H1 (cell line): ENCODE measurements at places on chromosomes 1 and 21. TPM values are rescaled to one million over a fixed set of nuclear protein-coding genes. Genes with fewer than 3 reads are reported as not detected.

GRCh38 chr1:5444396-5444795, 547.8 kb downstream of the NPHP4 start:
- H3K4me1 ChIP-seq = no peaks in the 10 kb centered on the region
- no peak overlapping the region for H3K4me3 ChIP-seq
- no peaks in the 10 kb centered on the region for H3K27me3 ChIP-seq
- H3K36me3 ChIP-seq = no peaks in the 10 kb centered on the region
- no peak for DNase-seq

DNA sequence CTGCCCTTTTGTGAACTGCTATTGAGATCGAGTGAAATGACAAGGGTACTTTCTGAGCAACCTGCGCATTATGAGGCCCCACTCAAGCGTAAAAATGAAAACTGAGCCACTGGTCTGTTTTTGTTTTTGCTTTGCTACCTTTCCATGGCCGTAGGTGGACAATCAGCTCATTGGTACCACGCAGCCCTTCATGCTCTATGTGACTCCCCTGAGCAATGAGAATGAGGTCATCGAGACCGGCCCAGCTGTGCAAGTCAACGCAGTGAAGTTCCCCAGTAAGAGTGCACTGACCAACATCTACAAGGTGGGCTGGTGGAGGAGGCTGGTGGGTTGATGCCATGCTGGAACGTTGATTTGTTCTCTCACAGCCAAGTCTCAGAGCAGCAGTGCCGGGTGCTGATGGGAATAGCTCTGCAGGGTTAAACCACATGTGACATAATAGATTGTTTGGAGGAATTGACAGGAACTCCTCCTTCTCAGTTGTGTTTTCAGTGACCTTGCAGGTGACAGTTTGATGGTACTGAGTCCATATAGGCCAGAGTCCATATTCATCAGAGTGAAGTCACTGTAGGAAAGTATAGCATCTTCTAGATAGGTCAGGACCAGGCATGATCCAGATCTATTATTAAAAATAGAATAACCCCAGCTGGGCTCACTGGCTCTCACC, 170.3 kb downstream of the VPS13D start:
- H3K27ac ChIP-seq = no peak overlapping the region
- DNase-seq = no peak
- H3K27me3 ChIP-seq = no peaks in the 10 kb centered on the region

LGR6 gene
- total RNA-seq = 0.50 and 1.1 TPM in 2 replicates

TLCD4 gene
- 3.5 and 4.2 TPM in 2 replicates for total RNA-seq

DNA sequence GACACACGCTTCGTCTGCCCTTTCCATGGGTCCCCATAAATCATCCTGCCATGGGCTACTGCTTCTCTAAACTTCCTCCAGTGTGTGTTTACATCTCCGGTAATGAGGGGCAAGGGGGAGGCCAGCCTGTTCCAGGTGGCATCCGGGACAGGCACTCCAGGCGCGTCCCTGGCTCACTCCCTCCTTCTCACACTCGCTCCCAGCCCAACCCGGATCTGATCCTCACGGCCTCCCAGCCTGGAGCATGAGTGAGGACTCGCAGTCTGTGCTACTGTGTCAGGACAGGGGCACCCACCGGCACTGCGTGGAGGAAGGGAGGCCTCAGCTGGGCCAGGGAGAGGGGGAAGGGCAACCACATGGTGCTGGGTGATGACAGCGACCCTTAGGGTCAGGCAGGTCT, 225.4 kb downstream of the TRABD2B start:
- H3K36me3 ChIP-seq = no peaks in the 10 kb centered on the region
- no peak overlapping the region for H3K4me3 ChIP-seq
- H3K27ac ChIP-seq = no peak overlapping the region

DNA sequence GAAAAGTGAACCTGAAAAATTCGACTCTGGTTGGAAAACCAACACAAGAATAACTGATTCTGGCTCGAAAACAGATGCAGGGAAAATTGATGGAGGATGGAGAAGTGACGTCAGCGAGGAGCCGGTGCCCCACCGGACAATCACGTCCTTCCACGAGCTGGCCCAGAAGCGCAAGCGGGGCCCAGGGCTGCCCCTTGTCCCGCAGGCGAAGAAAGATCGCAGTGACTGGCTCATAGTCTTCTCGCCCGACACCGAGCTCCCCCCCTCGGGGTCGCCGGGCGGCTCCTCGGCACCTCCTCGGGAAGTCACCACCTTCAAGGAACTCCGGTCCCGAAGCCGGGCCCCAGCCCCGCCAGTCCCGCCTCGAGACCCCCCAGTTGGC, 1.9 kb downstream of the RUSC1 start:
- peak overlapping the region; percentile 51 for H3K4me3 ChIP-seq
- H3K27me3 ChIP-seq = peaks cover 5% of the 10 kb centered on the region
- DNase-seq = no peak
- H3K36me3 ChIP-seq = peaks cover 4% of the 10 kb centered on the region; the same call in 1 of the 2 replicates

RBP7 gene
- 7.2 and 7.7 TPM in 2 replicates for total RNA-seq

- no peaks in the 10 kb centered on the region for H3K27me3 ChIP-seq
- no peak overlapping the region for H3K27ac ChIP-seq
- no peak overlapping the region for H3K4me3 ChIP-seq
- DNase-seq = no peak
- H3K4me1 ChIP-seq = no peaks in the 10 kb centered on the region
Measured at GRCh38 chr1:230138561-230139239, 71.7 kb downstream of the GALNT2 start.

- no peak overlapping the region for H3K27ac ChIP-seq
- no peak overlapping the region for H3K4me3 ChIP-seq
- H3K36me3 ChIP-seq = no peaks in the 10 kb centered on the region
- DNase-seq = no peak
Measured at GRCh38 chr1:10979483-10979920, 33.0 kb upstream of the TARDBP start.

RIPPLY3 gene
- total RNA-seq = 2.0 and 2.6 TPM in 2 replicates

GRCh38 chr1:20678599-20678998, 17.4 kb upstream of the DDOST start:
- H3K27ac ChIP-seq = no peak overlapping the region
- no peak for DNase-seq
- H3K27me3 ChIP-seq = no peaks in the 10 kb centered on the region
- no peaks in the 10 kb centered on the region for H3K36me3 ChIP-seq
- no peaks in the 10 kb centered on the region for H3K4me1 ChIP-seq

MSH4 gene
- total RNA-seq = 0.22 and 0.25 TPM in 2 replicates

DNA sequence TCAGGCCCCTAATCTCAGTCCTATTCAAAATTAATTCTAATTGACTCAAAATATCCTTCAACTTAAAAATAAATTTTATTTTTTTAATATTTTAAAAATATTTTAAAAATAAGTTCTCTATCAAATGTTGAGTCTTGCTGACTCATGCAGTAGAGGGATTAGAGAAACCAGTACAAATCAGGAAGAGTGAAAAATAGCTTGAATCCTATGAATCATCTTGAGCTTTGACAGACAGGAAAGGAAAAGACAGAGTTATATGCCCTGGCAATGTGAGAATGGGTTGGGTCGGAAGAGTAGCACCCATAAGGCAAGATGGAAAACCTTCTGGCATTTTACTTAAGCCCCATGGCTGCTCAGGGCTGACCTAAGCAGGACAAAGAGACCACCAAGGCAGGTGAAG, 346.6 kb upstream of the RUNX1 start:
- H3K4me3 ChIP-seq = no peak overlapping the region
- DNase-seq = no peak
- no peaks in the 10 kb centered on the region for H3K27me3 ChIP-seq

TFF2 gene
- not detected in 2 replicates for total RNA-seq

RER1 gene
- total RNA-seq = 92.0 and 102 TPM in 2 replicates

MAP3K21 gene
- total RNA-seq = 21.3 and 21.8 TPM in 2 replicates

S100A14 gene
- 1.4 and 1.5 TPM in 2 replicates for total RNA-seq

DNA sequence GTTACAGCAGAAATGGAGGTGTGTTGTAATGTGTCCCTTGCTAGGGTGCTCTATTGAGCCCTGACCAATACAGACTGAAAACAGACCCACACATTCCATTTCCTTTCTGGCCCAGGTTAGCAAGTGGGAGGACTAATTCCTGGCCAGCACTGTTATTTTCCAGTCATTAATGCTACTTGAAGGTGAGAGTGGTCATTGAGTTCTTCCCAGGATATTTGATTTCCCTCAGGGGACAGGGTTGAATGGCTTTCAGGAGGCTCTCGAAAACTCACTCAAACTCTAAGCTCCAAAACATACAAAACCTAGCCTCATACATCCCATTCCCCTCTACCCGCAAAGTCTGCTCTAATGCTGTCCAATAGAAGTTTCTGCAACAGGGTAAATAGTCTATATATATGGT, 6.2 kb downstream of the LRRC52 start:
- H3K27ac ChIP-seq = no peak overlapping the region
- H3K4me3 ChIP-seq = no peak overlapping the region
- H3K4me1 ChIP-seq = no peaks in the 10 kb centered on the region
- no peak for DNase-seq
- H3K27me3 ChIP-seq = no peaks in the 10 kb centered on the region; the same call in 1 of the 2 replicates
- H3K36me3 ChIP-seq = no peaks in the 10 kb centered on the region

RNU1-4 gene
- 1,303 and 1,497 TPM in 2 replicates for total RNA-seq

GRCh38 chr1:153616917-153617311, 789 bp upstream of the S100A14 start:
- H3K4me1 ChIP-seq = peaks cover 14% of the 10 kb centered on the region
- H3K27me3 ChIP-seq = no peaks in the 10 kb centered on the region
- H3K27ac ChIP-seq = no peak overlapping the region
- H3K4me3 ChIP-seq = no peak overlapping the region
- no peak for DNase-seq
- H3K36me3 ChIP-seq = peaks cover 6% of the 10 kb centered on the region

DNA sequence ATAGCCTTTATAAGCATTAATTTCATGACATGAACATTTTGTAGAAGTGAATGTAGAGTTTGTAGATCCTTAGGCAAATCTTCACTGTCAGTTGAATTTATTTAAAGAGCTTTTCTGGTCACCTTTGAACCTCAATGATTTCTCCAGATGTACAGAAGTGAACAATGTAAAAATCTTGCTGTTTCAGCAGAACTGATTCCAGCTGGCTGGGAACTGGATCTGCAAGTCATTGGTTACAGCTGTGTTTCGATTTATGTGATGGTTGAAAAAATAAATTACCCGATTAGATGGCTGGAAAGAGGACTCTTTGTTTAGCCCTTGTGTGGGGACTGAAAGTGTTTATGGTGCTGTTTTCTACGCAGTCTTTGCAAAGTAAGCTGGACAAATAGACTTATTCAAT, 849.8 kb downstream of the USP25 start:
- no peaks in the 10 kb centered on the region for H3K27me3 ChIP-seq
- H3K4me1 ChIP-seq = no peaks in the 10 kb centered on the region
- no peaks in the 10 kb centered on the region for H3K36me3 ChIP-seq

DCST2 gene
- total RNA-seq = 0.43 TPM in 1 of 2 replicates, not detected in the other

KRTAP11-1 gene
- total RNA-seq = not detected in 2 replicates

LDLRAD1 gene
- not detected in 2 replicates for total RNA-seq

SYF2 gene
- 27.0 and 33.0 TPM in 2 replicates for total RNA-seq

DNA sequence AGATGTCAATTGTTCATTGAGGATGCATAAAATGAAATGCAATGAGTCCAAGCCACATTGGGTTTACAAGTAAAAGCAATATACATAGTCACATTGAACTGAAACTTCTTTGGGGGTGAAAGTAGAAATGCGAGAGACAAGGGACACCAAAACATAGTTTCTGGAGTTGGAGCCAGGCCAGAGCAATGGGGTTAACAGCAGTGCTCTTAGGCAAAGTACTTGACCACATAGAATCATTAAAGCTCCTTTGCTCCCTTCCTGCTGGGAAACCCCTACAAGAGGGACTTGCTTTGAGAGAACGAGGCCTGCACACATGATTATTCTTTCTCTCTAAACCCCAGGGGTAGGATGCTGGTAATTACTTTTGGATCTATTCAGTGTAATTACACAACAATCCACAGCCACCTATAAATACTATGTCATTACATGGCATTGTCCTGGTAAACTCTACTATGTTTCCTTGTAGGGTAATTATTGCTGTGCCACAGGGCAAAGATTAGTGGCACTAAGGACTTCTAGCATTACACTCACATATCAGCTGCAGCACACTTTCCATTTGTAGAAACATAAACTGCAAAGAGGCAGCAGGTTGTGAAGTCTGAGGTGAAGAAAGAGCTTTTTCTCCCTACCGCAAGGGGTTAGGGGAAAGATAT, 421.6 kb upstream of the PBX1 start:
- H3K36me3 ChIP-seq = no peaks in the 10 kb centered on the region
- no peaks in the 10 kb centered on the region for H3K27me3 ChIP-seq
- DNase-seq = no peak
- no peak overlapping the region for H3K27ac ChIP-seq

- no peak for DNase-seq
- no peak overlapping the region for H3K4me3 ChIP-seq
- no peaks in the 10 kb centered on the region for H3K4me1 ChIP-seq
- H3K27me3 ChIP-seq = no peaks in the 10 kb centered on the region; the same call in 1 of the 2 replicates
- no peaks in the 10 kb centered on the region for H3K36me3 ChIP-seq
Measured at GRCh38 chr1:226945858-226946245, 5.8 kb downstream of the COQ8A start.
